ENCODE measurements at places on chromosomes 11 and 22. TPM values are rescaled to one million over a fixed set of nuclear protein-coding genes. Genes with fewer than 3 reads are reported as not detected.

Gene TMEM109
- total RNA-seq: 16.6 TPM

Gene SMTNL1
- total RNA-seq: not detected

Gene GGTLC3
- total RNA-seq: not detected

Gene C1QTNF5
- total RNA-seq: not detected

Gene MIAT
- 0.33 TPM for total RNA-seq

Gene OR51E2
- 3.5 TPM for total RNA-seq

Gene MYBPC3
- not detected for total RNA-seq

Gene MRPL16
- 139 TPM for total RNA-seq

Gene LYVE1
- total RNA-seq: not detected

Gene DERL3
- 0.72 TPM for total RNA-seq

Gene APOL5
- not detected for total RNA-seq

Gene SCGB2A2
- not detected for total RNA-seq

Gene TFIP11
- 37.6 TPM for total RNA-seq

Gene CHRM1
- total RNA-seq: 1.3 TPM

Gene LBHD1
- 9.8 TPM for total RNA-seq

Gene SAA4
- total RNA-seq: not detected

Gene TP53I11
- total RNA-seq: 43.3 TPM

Gene NXPE4
- total RNA-seq: not detected

Gene SSH3
- 3.8 TPM for total RNA-seq

Gene SLC25A18
- total RNA-seq: 0.16 TPM

Gene E2F8
- total RNA-seq: 1.9 TPM

Gene GAB4
- total RNA-seq: not detected

Gene SREBF2
- total RNA-seq: 15.0 TPM

Gene ART1
- total RNA-seq: not detected

Gene OR52I1
- total RNA-seq: not detected

Gene AIFM3
- total RNA-seq: 0.56 TPM

Data from MG63 (cell line).